ENCODE measurements at places on chromosomes 12 and 14.

- no peak for DNase-seq
Measured at GRCh38 chr12:915090-915489, 34.4 kb downstream of the RAD52 start.

- DNase-seq: no peak
Measured at GRCh38 chr12:42691991-42692557, 102.5 kb upstream of the PRICKLE1 start.

- DNase-seq: peak; percentile 17
Measured at GRCh38 chr14:22882529-22883172, 371 bp upstream of the REM2 start.

GRCh38 chr14:61406675-61407074 is 85.3 kb downstream of the PRKCH start:
- DNase-seq: no peak

- DNase-seq: no peak
Measured at GRCh38 chr12:103696101-103696500, 109.0 kb downstream of the STAB2 start.

GRCh38 chr12:681568-682256 is 18.5 kb upstream of the NINJ2 start:
- no peak for DNase-seq

DNA sequence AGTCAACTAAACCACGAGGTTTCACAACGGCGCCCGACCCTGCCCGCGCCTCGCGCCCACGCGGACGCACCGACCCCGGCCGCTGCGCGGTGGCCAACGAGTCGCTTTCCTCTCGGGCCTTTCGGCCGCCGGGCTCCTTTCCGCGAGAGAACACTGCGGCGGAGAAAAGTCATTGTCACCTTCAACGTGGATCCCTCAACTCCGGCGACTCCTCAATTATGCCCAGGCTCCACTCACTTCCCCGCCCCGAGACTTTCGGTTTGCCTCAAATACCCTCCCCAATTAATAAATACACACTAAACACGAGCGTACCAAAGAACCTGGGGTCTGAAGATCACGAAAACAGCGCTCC is 450 bp downstream of the SINHCAF start:
- DNase-seq: no peak

DNA sequence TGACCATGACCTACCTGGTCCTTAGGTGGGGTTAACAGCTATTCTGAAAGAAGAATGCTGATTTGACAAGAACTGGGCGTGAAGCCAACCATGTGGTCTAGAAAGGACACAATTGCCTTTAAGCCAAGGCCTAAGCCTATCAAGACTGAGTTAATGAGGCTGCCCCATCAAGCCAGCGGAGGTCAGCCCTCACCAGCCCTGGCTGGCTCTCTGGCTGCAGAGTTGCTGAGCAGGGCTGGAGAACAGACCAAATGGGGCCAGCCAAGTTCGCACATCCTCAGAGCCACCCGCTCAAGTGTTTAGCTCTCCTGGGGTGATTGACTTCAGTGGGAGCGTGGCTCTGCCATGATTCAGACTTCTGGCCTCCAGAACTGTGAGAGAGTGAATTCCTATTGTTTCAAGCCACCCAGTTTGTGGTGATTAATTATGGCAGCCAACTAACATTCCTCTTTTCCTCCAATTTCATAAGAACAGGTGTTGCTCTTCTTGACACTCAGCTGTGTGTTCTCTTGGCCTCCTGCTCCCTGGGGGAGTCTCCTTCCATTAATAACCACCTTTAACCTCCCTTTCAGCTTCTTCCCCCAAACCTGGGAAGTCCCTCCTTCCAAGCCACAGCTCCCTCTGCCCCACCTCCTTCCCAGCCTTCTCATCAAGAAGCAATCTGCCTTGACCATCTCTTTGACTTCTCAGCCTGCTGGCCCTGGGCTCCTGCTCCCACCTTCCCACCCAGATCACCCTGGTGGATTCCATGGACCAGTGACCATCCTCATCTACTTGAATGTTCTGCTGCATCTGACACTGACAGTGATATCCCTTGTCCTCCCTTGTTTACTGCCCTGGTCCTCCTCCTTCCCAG is 5.3 kb upstream of the SERPINA5 start:
- DNase-seq: no peak
